ENCODE measurements at places on chromosomes 7 and 10. TPM values are rescaled to one million over a fixed set of nuclear protein-coding genes. Genes with fewer than 3 reads are reported as not detected.
A peak's percentile ranks its signal among the peaks of the same experiment; 100 is the strongest.

- H3K36me3 ChIP-seq, result peaks cover 9% of the 10 kb centered on the region
- peaks cover 9% of the 10 kb centered on the region for H3K4me1 ChIP-seq
- H3K27me3 ChIP-seq, result no peaks in the 10 kb centered on the region
- H3K27ac ChIP-seq, result no peak overlapping the region
- no peak for DNase-seq
Observed at GRCh38 chr7:105131890-105132289, 117.9 kb downstream of the KMT2E start.

GRCh38 chr7:114107522-114107921, 188.7 kb upstream of the PPP1R3A start:
- no peak overlapping the region for H3K4me3 ChIP-seq
- no peak overlapping the region for H3K27ac ChIP-seq
- no peaks in the 10 kb centered on the region for H3K4me1 ChIP-seq
- DNase-seq, result no peak
- H3K27me3 ChIP-seq, result peaks cover 2% of the 10 kb centered on the region

DNA sequence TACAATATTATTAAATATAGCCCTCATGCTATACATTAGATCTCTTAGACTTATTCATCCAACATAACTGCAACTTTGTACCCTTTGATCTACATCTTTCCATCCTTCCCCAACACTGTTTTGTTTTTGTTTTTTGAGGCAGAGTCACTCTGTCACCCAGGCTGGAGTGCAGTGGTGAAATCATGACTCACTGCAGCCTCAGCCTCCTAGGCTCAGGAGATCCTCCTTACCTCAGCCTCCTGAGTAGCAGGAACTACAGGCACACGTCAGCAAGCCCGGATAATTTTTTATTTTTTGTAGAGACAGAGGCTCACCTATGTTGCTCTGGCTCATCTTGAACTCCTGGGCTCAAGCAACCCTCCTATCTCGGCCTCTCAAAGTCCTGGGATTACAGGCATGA, 53.3 kb downstream of the NT5C2 start:
- H3K4me1 ChIP-seq, result no peaks in the 10 kb centered on the region
- H3K36me3 ChIP-seq, result peaks cover 41% of the 10 kb centered on the region
- no peaks in the 10 kb centered on the region for H3K27me3 ChIP-seq
- H3K4me3 ChIP-seq, result no peak overlapping the region
- no peak overlapping the region for H3K27ac ChIP-seq

DNA sequence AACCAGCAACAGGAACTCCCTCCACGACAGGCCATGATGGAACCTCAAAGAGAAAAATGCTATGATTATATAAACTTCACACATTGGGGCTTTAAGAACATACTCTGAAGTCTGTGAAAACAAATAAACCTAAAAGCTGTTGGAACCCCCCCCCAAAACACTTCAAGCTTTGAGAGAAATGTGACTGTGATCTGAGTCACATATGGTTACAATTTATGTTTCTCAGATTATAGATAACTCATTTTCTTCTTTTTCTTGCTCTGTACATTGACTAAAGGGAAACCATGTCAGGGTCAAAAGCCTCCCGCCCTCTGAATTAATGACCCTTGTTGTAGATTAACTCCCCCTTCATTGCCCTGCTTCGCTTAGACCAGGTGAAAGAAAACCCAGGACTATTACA, 15.8 kb downstream of the VOPP1 start:
- peaks cover 11% of the 10 kb centered on the region for H3K36me3 ChIP-seq
- no peak overlapping the region for H3K27ac ChIP-seq
- H3K27me3 ChIP-seq, result no peaks in the 10 kb centered on the region
- no peak overlapping the region for H3K4me3 ChIP-seq

DNA sequence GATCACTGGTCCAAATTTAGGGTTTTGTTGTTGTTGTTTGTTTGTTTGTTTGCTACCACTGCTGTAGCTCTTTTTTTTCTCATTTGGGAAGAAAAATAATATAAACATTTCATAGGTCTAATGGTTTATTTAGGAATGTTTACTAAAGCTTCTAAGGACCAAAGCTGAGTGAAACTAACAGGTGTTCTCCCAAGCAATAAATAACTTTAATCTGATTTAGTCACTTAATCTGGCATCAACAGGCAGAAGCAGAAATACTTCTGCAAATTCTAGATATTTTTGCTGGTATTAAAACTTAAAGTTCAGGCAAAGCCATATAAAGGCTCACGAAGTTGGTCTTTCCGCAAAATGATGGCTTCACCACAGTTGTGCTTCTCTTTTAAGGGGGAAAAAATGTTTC, 144.5 kb upstream of the YAE1 start:
- no peaks in the 10 kb centered on the region for H3K4me1 ChIP-seq
- H3K27me3 ChIP-seq, result peaks cover 29% of the 10 kb centered on the region
- no peak overlapping the region for H3K27ac ChIP-seq
- no peak overlapping the region for H3K4me3 ChIP-seq
- H3K36me3 ChIP-seq, result no peaks in the 10 kb centered on the region
- no peak for DNase-seq

GRCh38 chr10:103842605-103843004, 12.8 kb downstream of the SH3PXD2A start:
- H3K27ac ChIP-seq, result no peak overlapping the region
- no peaks in the 10 kb centered on the region for H3K36me3 ChIP-seq
- no peaks in the 10 kb centered on the region for H3K27me3 ChIP-seq
- peaks cover 14% of the 10 kb centered on the region for H3K4me1 ChIP-seq

GRCh38 chr7:25569765-25570164, 341.5 kb upstream of the NPVF start:
- H3K27ac ChIP-seq, result no peak overlapping the region
- H3K4me1 ChIP-seq, result peaks cover 2% of the 10 kb centered on the region
- no peaks in the 10 kb centered on the region for H3K36me3 ChIP-seq
- no peak for DNase-seq
- H3K4me3 ChIP-seq, result no peak overlapping the region

DNA sequence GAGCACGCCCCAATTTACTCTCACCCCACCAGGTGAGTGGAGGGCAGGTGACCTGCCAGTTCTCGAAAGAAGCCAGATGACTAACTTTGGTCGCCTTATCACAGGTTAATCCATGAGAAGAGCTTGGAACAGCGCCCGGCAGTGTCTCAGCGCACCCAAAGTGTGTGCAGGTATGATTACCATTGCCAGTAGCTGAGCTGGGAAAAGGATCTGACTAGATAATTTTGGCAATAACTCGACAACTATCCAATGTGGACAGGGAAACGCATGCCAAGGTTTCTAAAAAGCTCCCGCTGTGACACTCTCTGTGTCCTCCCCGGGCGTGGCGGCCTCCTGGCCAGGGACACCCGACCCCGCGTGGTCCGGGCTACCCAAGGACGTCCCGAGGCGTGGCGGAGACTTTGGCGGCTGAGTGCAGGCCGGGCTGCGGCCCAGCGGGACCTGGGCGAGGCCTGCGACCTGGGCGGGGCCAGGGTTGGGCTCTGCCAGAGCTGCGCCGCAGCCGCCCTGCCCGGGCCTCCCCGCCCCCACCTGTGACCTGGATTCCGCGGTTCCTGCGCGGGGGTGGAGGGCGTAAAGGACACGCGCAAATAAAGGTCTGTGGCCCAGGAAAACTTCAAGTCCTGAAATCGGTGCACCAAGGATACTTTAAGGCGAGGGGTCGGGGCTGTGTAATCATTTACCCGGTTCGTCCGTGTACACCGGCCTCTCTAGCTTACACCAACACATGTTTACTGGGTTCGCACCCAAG, 13.7 kb upstream of the WAPL start:
- H3K27me3 ChIP-seq, result no peaks in the 10 kb centered on the region
- DNase-seq, result no peak
- H3K36me3 ChIP-seq, result no peaks in the 10 kb centered on the region
- H3K4me3 ChIP-seq, result peak overlapping the region; percentile 48

GRCh38 chr7:32033006-32033405, 37.2 kb downstream of the PDE1C start:
- no peak overlapping the region for H3K27ac ChIP-seq
- H3K4me3 ChIP-seq, result no peak overlapping the region
- DNase-seq, result no peak
- H3K4me1 ChIP-seq, result peaks cover 6% of the 10 kb centered on the region

- no peak for DNase-seq
- H3K4me3 ChIP-seq, result no peak overlapping the region
- H3K27ac ChIP-seq, result no peak overlapping the region
- no peaks in the 10 kb centered on the region for H3K4me1 ChIP-seq
Observed at GRCh38 chr7:154748089-154748786, 254.7 kb downstream of the PAXIP1 start.

GRCh38 chr7:42770114-42770513, 141.8 kb downstream of the C7orf25 start:
- H3K4me1 ChIP-seq, result no peaks in the 10 kb centered on the region
- no peaks in the 10 kb centered on the region for H3K36me3 ChIP-seq
- no peak overlapping the region for H3K27ac ChIP-seq
- H3K4me3 ChIP-seq, result no peak overlapping the region
- no peak for DNase-seq

- peaks cover 3% of the 10 kb centered on the region for H3K27me3 ChIP-seq
- no peaks in the 10 kb centered on the region for H3K36me3 ChIP-seq
- no peak overlapping the region for H3K4me3 ChIP-seq
- H3K4me1 ChIP-seq, result no peaks in the 10 kb centered on the region
- no peak for DNase-seq
Observed at GRCh38 chr7:46226860-46227259, 305.8 kb upstream of the IGFBP3 start.

- H3K36me3 ChIP-seq, result no peaks in the 10 kb centered on the region
- H3K27ac ChIP-seq, result peak overlapping the region; percentile 43
- DNase-seq, result peak; percentile 23
- peaks cover 11% of the 10 kb centered on the region for H3K27me3 ChIP-seq
- no peak overlapping the region for H3K4me3 ChIP-seq
Observed at GRCh38 chr7:157499121-157499834, 162.5 kb downstream of the DNAJB6 start.

GRCh38 chr10:33461295-33461640, 126.8 kb upstream of the NRP1 start:
- H3K36me3 ChIP-seq, result no peaks in the 10 kb centered on the region
- DNase-seq, result no peak
- no peaks in the 10 kb centered on the region for H3K27me3 ChIP-seq
- H3K4me3 ChIP-seq, result no peak overlapping the region

DNA sequence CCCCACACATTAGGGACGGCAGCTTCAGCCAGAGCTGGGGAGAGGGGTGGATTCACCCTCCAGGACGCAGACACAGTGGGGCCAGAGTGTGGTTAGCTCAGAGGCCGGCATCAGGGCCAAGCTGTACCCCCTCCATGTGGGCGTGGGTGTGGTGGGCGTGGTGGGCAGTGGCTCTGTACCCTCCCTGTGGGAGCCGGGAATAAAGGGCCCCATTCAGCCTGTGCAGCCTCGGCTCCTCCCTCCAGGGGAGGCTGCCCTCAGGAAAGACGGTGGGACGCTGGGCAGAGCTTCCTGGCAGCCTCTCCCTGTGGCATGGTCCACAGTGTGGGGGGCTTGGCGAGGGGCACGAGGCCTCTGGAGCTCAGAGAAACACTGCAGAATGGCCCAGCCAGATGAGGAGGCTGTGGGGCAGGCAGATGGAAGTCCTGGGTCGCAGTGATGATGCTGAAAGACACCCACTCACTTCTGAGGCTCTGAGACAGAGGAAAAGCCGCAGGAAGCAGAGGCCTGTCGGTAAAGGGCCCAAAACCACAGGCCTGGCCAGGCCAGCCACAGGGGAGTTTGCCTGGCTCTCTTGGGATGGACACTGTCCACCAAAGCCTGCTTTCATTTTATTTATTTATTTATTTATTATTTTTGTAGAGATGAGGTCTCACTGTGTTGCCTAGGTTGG, 108.0 kb downstream of the SH3PXD2A start:
- H3K36me3 ChIP-seq, result no peaks in the 10 kb centered on the region
- peaks cover 11% of the 10 kb centered on the region for H3K4me1 ChIP-seq
- peaks cover 2% of the 10 kb centered on the region for H3K27me3 ChIP-seq
- no peak overlapping the region for H3K4me3 ChIP-seq
- H3K27ac ChIP-seq, result no peak overlapping the region
- DNase-seq, result no peak

DNA sequence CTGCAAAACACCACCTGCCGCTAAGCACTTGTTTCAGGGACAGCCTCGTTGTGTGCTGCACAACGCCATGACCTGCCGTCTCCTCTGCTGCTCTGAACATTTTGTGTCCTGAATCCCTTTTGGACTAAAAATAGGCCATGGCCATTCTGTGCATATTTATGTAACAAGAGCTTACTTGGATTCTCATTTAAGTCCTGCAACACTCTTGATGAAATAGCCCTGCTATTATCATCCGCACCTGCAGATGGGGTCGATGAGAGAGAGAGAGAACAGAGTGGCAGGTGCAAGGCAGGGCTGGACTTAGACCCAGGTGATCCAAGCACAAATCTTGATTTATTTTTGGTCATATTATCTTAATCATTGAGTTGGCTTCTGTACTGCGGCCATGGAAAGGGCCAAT, 121.2 kb upstream of the PRKCQ start:
- no peaks in the 10 kb centered on the region for H3K36me3 ChIP-seq
- no peak for DNase-seq
- H3K4me3 ChIP-seq, result no peak overlapping the region
- no peaks in the 10 kb centered on the region for H3K4me1 ChIP-seq
- H3K27ac ChIP-seq, result no peak overlapping the region

GRCh38 chr10:122957474-122957873, 3.4 kb upstream of the C10orf88 start:
- H3K4me3 ChIP-seq, result no peak overlapping the region
- peaks cover 6% of the 10 kb centered on the region for H3K27me3 ChIP-seq
- DNase-seq, result no peak

- H3K4me1 ChIP-seq, result peaks cover 3% of the 10 kb centered on the region
- H3K4me3 ChIP-seq, result no peak overlapping the region
- DNase-seq, result no peak
Observed at GRCh38 chr10:87670586-87670985, 10.9 kb downstream of the PAPSS2 start.

DNA sequence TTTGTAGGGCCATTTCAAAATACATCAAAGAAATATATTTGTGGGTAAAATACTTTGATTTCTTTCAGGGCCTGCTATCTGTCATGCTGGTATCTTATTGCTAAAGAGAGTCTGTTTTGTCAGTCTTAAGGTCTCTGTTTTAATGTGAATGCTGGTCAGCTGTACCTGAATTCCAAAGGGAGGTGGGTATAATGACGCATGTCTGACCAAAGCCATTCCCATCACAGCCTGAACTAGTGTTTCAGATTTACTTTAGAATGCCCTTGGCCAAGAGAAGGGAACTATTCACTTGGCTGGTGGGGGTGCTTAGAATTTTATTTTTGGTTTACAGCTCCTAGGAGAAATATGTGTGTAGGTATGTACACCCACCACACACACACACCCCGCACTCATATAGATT, 30.6 kb upstream of the MYL10 start:
- no peaks in the 10 kb centered on the region for H3K36me3 ChIP-seq
- H3K27me3 ChIP-seq, result peaks cover 6% of the 10 kb centered on the region
- H3K4me1 ChIP-seq, result no peaks in the 10 kb centered on the region
- H3K4me3 ChIP-seq, result no peak overlapping the region
- H3K27ac ChIP-seq, result no peak overlapping the region
- no peak for DNase-seq

GRCh38 chr10:30803892-30804322, 174.4 kb upstream of the LYZL2 start:
- no peaks in the 10 kb centered on the region for H3K36me3 ChIP-seq
- no peak overlapping the region for H3K4me3 ChIP-seq
- peaks cover 2% of the 10 kb centered on the region for H3K27me3 ChIP-seq
- H3K27ac ChIP-seq, result no peak overlapping the region
- H3K4me1 ChIP-seq, result peaks cover 2% of the 10 kb centered on the region
- no peak for DNase-seq

Gene ZNF248
- 12.1 TPM for total RNA-seq

Gene RBP3
- total RNA-seq, result not detected

Gene RHOBTB1
- not detected for total RNA-seq

Gene CPA2
- total RNA-seq, result not detected

Gene NUDT13
- 2.8 TPM for total RNA-seq

Gene SPDYE1
- 0.11 TPM for total RNA-seq

Gene IL15RA
- total RNA-seq, result 21.3 TPM

Gene TMEM120A
- total RNA-seq, result 25.5 TPM

Gene MET
- total RNA-seq, result not detected

Gene ST8SIA6
- 0.61 TPM for total RNA-seq

Gene TMEM140
- 29.8 TPM for total RNA-seq

Gene ITPRID1
- total RNA-seq, result not detected

Gene TMEM196
- total RNA-seq, result not detected
